ENCODE measurements at places on chromosomes 1 and 21.

DNA sequence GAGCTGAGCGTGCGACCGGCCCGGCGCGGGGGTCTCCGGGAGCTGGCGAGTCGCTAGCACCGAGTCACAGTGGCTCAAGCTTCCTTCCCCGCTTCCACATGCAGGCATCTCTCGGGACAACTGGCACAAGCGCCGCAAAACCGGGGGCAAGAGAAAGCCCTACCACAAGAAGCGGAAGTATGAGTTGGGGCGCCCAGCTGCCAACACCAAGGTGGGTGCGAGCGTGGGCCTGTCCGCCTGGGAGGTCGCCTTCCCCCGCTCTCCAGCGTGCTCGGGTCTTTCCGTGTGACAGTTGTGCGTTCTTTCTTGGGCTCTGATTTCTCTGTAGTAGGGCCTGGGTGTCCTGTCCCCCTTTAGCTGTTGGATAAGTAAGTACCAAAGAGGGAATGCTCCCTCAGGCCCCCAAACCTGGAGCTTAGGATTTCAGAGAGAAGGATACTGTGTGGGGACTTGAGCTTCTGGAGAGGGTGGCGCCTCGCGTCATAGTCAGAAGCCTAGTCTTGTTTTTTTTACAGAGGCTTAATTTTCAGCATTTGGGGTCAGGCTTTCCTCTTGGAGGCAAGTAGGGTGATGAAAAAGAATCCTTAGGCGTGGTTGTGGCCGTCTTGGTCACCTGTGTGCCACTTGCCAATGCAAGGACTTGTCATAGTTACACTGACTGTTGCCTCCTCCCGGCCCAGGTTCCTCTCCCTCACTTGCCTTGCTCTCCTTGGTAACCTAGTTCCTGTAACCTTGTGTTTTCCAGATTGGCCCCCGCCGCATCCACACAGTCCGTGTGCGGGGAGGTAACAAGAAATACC, 790 bp downstream of the RPS8 start:
- DNase-seq, result peak; percentile 60

DNA sequence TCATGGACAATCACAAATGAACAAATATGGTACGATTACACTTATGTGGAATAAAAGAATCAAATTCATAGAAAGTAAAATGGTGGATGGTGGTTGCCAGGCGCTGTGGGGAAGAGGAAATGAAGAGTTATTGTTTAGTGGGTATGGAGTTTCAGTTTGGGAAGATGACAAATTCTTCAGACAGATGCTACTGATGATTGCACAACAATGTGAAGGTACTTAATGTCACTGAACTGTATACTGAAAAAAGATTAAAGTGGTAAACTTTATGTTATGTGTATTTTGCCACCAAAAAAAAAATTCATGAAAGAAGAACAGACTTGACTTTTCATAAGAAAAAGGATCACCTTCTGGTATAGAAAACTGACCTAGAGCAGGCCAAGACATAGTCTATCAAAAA, 745.6 kb upstream of the CXADR start:
- DNase-seq, result no peak

DNA sequence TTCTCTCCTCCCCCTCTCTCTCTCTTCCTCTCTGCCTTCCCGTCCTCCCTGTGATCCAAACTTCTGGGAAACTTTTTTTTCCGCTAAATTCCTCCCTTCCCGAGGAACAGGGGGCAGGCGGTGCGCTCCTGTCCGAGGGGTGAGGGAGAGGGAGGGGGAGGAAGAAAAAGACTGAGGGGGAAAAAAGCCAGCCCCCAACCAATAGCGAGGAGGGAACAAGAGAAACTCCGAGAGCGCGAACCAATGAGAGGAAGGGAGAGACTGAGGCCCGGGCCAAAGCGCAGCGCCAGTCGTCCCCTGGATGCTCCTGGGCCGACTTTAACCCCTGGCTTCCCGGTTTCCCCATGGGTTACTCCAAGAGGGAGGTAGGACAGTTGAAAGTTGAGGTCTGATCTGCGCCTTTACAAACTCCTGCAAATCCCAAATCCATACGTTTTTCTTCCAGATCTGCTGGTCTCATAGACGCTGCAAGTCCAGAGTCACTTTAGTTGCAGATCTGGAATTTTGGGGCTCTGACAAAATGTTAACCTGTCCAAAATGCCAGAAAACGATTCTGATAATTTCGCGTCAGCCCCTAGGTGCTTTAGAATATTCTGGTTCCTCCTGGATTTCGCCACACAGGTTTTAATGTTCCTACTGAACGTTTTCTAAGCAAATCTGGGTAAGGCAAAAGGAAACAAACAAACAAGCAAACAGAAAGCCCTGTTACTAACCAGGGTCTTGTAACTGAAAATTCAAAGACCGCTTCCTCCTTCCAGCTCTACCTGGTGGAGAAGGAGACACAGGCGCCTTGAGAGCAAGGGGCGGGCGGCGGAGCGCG, at the start of gene TBX15:
TBX15 (minus strand) TSS at position 158 of the 820 bp plus-strand sequence. CDS start 548 bp downstream, outside the sequence.
- no peak for DNase-seq

DNA sequence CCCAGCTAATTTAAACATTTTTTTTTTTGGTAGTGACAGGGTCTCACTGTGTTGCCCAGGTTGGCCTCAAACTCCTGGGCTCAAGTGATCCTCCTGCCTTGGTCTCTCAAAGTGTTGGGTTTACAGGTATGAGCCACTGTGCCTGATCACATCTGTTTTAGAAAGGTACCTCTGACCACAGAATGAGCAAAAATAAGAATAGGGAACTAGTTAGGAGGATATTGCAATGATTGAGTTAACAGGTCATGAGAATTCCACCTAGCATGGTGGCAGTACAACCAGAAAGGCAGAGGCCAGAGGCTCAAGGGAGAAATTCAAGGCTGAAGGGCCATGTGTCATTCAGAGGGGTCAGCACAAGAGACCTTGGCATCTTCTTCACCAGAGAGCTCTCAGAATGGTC, 49.6 kb downstream of the ELAPOR1 start:
- DNase-seq, result no peak

- DNase-seq, result no peak
Measured at GRCh38 chr1:79422726-79423125, 416.2 kb upstream of the ADGRL4 start.

DNA sequence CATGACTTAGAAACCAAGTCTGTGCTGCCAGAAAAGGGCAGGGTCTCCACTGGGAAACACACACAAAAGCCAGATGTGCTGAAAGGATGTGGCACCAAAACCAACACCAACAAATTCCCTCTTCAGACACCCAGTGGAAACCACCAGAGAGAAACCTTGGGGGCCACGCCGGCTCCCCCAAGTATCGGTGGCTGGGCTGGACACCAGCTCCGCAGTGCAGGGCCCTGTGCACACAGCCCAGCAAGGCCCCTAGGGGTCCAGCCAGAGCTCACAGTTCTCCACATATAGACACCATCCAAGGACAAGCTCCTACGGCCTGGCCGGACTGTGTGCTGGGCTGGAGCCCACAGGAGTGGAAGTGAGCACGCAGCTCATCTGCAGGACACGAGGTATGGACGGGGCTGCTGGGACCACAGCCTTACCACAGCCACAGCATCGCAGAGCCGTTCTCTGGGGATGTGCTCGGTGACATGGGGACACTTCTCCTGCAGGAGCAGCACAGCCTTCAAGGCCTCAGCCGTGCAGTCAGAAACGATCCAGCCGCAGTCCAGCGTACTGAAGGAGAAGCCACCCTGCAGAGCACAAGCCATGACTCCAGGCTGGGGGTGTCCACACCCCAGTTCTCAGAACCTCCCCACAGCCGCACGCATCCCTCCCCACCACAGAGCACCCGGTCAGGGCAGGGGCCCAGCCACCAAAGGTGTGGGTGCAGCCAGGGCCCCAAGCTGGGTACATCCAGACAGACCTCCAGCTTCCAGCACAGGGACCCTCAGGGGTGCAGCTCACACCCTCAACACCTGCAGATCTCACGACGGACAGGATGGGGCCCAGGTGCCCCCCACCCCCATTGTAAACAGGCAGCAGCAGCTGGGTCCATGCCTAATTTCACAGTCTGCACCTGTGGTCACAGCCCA, 21.3 kb downstream of the LSS start:
- no peak for DNase-seq
